Lung (tissue), 17 donors: ENCODE measurements at places on chromosomes 4 and X. TPM values are rescaled to one million over a fixed set of nuclear protein-coding genes. Genes with fewer than 3 reads are reported as not detected.

DNA sequence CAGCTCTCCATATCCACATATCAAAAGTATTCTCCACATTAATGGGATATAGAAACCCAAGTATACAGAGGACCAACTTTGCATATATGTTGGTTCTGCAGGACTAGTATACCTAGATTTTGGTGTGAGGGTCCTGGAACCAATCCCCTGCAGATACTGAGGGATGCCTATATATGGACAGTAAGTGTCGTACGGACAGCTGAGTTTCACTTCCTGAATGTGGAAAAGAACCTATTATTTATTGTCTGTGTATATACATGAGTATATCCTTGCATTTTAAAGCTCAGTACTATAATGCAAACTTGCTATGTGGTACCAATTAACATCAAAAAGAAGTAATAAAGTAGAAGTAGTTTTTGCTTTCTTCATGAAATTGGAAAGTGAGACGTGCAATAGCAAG lies 101.9 kb downstream of the FBXW7 start:
- no peak for DNase-seq

- DNase-seq, result no peak
Observed at GRCh38 chrX:84224741-84225140, 36.7 kb upstream of the RPS6KA6 start.

- peak; percentile 77 for DNase-seq
Observed at GRCh38 chr4:52038103-52038912, at the start of gene SGCB. TSS of gene SGCB (minus strand) at chr4:52038299. CDS start at chr4:52038259, 40 bp downstream.

DNA sequence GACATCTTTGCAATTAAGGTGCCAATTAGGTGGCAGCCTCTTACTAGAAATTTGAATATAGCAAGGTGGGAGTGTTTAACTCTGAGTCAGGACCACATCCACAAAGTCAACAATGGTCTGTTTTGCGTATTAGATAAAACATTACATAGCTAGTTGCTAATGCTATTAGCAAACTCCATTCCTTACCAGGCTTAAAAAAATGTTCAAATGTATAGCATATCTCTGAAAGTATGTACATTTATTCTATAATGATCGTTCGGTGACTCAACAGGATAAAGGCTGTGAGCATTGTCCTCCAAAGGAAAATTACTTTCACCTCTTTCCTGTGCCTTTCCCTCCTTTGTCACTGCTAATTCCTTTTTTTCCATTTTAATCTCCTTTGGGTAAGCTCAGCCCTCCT lies 74.5 kb downstream of the SYTL5 start:
- DNase-seq, result no peak

GRCh38 chrX:10395643-10396042 lies 224.7 kb downstream of the MID1 start:
- DNase-seq, result no peak

Gene FAM236A
- total RNA-seq, result not detected

DNA sequence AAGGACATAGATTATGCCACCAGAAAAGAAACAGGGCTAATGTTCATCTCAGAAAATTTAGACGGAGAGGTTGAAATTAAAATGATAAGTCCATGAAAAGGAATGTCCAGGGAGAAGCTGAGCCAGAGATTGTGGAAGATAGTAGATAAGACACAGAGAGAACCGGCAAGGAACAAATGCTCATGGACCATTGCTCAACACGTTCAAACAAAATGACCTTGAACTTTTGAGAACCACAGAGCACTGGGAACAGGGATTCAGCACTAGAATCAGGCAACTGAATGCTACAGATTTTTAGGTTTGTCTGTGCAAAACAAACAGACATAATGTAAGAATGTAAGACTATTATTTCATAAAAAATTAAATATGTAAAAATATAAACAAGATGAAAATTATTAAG lies 206.3 kb downstream of the PDGFC start:
- DNase-seq, result no peak

- peak; percentile 78 for DNase-seq
Observed at GRCh38 chr4:147732518-147733235, 789 bp downstream of the ARHGAP10 start.

DNA sequence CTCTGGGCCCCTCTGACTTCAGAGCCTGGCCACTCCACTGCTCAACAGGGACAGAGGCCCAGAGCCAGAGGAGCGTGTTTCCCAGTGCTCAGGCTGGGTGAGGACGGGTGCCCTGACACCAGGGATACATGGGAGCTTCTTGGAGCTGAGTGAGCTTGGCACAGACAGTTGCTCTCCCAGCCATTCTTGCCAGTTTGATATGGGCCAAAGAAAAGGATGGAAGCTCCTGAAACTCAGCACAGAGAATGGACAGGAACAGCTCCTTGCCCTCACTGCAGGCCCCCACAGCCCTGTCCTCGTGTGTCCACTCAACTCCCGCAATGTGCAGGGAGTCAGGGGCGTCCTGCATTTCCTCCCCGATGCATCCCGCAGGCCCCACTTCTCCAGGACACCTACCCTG lies 38.8 kb downstream of the NSG1 start:
- DNase-seq, result no peak

- DNase-seq, result no peak
Observed at GRCh38 chr4:94446386-94446785, 5.4 kb upstream of the PDLIM5 start.

Gene TBC1D19
- 41.6 TPM for total RNA-seq

DNA sequence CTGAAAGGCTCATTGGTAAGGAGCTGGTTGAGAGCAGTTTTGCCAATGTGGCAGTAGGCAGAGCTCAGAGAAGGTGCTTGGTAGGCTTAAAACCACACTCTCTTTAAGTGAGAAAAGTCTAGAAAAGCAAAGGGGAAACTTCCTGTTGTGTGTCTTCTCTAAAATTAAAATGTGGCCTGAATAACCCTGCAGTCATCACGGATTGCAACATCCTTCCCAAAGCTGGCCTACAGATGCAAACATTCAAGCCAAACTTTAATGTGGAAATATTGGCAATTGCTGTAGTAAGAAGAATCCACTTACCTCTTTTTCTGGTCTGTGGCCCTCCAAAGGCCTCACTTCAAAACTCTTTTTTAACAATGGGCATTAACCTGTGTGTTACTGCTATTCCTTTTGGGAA lies 348.5 kb downstream of the OPHN1 start:
- peak; percentile 38 for DNase-seq

DNA sequence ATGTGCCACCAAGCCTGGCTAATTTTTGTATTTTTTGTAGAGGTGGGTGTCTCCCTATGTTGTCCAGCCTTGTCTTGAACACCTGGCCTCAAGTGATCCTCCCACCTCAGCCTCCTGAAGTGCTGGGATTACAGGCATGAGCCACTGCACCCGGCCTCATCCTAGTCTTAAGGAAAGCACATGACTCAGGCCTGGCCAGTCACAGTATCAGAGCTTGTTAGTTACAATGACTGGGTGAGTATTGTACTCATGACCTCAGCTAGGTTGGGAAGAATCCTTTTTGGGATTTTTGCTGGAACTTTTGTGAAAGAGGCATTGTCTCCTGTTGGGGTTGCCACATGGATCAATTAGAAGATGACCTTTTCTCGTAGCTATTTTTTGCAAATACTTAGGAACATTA lies 292.8 kb downstream of the RAPGEF2 start:
- no peak for DNase-seq

- no peak for DNase-seq
Observed at GRCh38 chr4:163959932-163960331, 465.4 kb downstream of the TMA16 start.
